ENCODE measurements at places on chromosomes 4 and X.

DNA sequence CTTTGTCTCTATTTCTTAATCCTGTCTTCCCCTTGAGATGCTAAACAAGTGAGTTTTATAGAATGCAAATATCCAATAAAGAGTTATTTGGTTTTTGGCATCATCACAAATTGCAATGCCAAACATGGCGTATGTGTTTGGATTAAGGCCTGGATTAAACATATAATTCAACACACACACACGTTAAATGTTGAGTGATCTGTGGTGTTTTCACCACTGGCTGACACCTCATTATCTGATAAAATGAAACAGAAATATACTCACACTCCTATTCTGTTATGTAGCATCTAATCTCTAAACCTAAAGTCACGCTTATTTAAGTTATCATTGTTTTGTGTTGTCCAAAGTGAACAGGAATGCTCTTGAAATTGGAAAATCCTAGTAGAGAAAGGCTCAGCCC, 506.2 kb downstream of the FSTL5 start:
- no peak for DNase-seq

- no peak for DNase-seq
Measured at GRCh38 chr4:91127831-91128230, 1000.6 kb downstream of the CCSER1 start.

DNA sequence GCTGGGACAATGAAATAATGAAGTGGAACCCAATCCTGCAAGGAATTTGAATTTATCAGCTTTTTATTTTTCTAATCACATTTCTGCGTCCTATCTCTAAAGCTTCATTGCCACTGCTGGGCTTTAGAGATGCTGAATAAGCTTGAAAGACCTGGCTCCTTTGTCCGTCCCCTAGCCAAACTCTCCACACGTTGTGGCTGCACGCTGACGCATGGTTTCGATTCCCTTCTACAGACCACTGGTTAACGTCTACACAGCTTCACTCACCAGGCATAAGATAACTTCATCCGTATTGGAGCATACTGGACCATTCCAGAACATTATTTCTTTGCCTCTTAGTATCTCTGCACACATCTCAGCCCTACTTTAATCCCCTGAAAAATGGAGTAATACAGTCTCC, 31.2 kb downstream of the SPANXN3 start:
- no peak for DNase-seq

- DNase-seq, result no peak
Measured at GRCh38 chrX:55758033-55758432, 40.5 kb downstream of the RRAGB start.

DNA sequence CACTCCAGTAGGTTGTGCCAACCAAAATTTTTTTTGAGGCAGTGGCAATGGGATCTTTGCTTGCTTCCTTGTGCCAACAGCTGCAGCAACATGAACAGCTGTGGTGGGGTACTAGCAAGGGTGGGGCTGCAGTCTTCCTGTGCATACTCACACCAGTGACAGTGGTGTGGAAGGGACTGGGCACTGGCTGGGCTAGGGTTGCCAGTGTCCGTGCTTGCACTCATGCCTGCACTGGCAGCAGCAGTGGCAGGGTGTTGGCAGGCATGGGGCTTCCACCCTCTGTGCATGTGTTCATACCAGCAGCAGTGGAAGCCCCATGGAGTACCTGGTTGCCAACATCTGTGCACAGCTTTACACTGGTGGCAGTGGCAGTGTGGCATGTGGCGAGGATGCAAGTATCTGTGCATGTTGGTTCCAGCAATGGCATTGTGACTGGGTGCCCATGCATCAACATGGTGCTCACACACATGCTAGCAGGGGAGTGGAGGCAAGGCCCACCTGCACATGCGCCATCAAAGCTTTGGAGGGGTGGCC, 1312.6 kb downstream of the PCDH18 start:
- DNase-seq, result no peak

DNA sequence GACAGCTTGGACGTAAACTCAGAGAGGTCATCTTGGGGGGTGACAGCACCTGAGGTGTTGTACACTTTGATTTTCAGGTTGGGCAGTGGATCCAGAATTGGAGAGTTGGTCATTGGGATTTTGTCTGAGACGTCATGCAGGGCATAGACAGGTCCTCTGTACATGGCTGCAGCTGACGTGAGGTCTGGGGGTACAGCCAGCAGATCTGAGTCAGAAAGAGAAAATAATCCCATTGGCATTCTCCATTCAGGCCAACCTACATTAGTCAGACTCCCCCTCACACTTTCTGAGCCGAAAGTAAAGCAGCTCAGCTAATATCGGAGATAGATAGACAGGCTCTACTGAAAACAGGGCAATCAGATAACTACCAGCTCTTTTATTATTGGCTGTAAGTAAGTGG, 329.7 kb downstream of the UNC5C start:
- no peak for DNase-seq

GRCh38 chr4:108244606-108245005, 75.9 kb upstream of the LEF1 start:
- no peak for DNase-seq

GRCh38 chr4:82423245-82424054, 6.8 kb downstream of the HNRNPDL start:
- no peak for DNase-seq

GRCh38 chr4:1521821-1522361, 115.6 kb upstream of the NKX1-1 start:
- no peak for DNase-seq

- DNase-seq, result no peak
Measured at GRCh38 chr4:113692809-113693411, 68.6 kb downstream of the CAMK2D start.

Measured in D341Med (cell line).